ENCODE measurements at places on chromosomes 7 and 10.

DNA sequence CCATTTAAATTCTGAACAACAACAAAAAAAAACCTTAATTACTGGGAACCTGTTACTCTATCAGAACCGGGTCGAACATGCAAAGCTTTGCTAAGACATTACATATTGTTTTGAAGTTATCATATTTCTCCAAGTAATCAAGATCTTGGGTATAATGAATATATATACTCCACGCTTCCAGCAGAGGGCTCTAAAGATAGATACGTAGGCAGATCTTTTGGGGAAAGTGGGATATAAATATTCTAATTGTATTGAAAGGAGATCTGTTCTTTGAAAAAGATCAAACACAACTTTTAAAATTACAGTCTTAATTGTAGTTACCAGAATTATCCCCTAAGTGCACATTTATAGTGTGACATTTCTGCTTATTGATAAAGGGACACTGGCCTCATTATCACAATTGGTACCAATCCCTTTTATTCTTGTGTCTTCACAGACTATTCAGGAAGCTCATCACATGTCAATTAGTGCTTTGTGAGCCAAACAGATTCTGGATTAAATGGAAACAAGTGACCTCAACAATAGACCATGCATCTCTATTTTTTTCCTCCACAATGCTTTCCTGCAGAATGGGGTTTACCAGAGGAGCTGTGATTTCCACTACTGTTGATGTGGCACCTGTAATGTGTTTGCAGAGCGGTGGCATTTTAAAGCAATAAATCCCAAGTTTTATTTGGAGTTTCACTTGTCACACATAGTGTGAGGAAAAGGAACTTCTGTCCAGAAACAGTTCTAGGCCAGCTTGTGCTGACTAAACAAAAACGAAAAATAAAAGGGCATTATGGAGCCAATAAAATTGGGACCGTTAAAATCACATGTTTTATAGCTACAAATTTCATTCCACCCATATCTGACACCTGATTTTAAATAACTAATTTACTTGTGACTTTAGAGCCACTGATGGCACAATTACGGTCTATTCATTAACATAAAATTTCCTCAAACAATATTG, 122.4 kb downstream of the CTTNBP2 start:
- DNase-seq = no peak

DNA sequence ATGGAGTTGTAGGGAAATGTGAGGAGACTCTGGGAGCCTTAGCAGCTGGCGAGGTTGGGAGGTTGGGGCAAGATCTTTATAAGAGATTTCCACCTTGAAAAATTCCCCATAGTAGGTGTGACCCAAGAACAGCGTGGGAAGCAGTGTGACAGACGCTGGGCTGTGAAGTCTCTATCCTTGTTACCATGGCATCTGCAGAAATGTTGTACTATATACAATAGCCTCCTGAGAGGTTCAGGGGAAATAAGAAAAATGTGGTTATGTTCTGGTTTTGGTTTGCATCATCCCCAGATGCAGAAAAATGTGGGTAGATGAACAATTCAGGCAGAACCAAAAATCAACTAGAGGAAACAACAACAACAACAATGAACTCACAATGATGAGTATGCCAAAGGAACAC, 498.6 kb downstream of the SH2D4B start:
- no peak for DNase-seq

GRCh38 chr10:52818019-52818418, 45.4 kb upstream of the MBL2 start:
- peak; percentile 7 for DNase-seq

DNA sequence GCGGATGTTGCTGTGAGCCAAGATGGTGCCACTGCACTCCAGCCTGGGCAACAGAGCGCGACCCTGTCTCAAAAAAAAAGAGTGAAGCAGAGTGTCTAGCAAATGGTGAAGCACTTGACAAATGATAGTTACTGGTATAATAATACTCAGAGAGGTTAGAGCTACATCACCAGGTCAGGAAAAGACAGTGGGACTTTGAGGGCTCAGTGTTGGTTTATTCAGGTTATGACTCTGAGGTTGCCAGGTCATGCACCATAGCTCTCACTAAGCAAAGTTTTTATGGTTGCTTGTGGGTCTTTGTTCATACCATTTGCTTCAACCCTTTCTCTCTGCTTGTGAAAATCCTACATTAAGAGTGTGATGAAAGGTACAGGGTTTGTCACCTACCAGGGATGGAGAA, 13.6 kb downstream of the MRPS33 start:
- DNase-seq = no peak

- no peak for DNase-seq
Observed at GRCh38 chr7:112001091-112001826, 204.9 kb downstream of the DOCK4 start.

- no peak for DNase-seq
Observed at GRCh38 chr10:127525686-127526085, 23.4 kb upstream of the NPS start.

Data from fibroblast of skin of left biceps (primary cell).